ENCODE measurements at places on chromosomes 2 and 18.
A peak's percentile ranks its signal among the peaks of the same experiment; 100 is the strongest.

DNA sequence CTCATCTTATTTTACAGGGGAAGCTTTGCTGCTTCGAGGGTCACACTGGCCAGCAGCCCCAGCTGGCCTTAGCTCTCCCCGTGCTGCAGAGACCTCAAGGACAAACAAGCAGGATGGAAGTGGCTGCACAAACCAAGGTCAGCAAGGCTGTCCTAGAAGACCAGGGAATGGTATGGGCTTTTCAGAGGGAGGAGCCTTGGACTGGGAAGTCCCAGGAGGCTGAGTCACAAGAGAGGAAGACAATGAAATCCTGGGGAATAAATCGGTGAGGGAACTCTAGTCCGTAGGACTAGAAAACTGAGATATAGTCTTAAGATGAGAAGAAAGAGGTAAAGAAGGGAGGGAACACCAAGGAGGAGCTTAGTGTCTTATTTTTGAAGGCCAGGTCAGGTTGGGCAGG lies 15.7 kb downstream of the CREG2 start:
- no peak for DNase-seq

- peak; percentile 84 for DNase-seq
These were observed 175.6 kb downstream of the GLI2 start for GRCh38 chr2:120910956-120911951.

DNA sequence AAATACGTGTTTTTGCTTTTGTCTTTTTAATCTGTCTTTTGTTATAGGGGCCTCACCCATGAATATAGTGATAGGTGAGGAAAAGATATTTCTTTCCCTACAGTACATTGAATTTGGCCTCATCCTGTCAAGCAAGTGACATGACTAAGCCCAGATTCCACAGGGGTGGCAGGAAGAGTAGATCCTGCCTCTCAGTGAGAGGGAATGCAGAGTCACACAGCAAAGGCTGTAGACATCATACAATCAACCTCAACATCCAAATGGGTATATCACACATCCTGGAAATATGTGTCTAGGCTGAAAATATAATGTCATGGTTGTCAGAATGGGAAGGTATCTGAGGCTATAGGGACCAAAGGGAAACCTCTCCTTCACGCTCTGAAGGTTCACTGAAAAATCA lies 269.6 kb downstream of the CDH20 start:
- DNase-seq = no peak

- peak; percentile 74 for DNase-seq
These were observed 46.4 kb upstream of the SPP2 start for GRCh38 chr2:234003972-234004617.

DNA sequence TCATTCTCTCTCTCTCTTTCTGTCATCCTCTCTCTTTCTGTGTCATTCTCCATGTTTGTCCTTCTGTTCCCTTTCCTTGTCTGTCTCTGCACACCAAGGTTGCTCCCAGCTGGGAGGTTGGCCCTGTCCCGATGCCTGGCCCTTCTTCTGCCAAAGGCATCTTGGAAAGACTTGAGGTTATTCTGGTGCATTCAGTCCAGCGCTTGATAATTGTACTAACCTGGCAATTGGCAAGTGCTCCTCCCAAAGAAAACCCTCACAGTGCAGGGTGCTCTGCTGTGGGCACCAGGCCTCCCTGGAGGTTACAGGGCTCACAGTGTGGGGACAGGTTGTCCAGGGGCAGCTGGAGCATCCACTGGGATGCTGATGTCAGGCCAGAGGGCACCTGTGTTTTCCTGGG lies 95.4 kb downstream of the GLI2 start:
- DNase-seq = no peak

- no peak for DNase-seq
These were observed 101.3 kb upstream of the ITGB6 start for GRCh38 chr2:160301420-160301819.
